ENCODE measurements at places on chromosomes 2 and 18.

GRCh38 chr2:106314444-106314843 is 120.3 kb upstream of the UXS1 start:
- DNase-seq: peak; percentile 21

DNA sequence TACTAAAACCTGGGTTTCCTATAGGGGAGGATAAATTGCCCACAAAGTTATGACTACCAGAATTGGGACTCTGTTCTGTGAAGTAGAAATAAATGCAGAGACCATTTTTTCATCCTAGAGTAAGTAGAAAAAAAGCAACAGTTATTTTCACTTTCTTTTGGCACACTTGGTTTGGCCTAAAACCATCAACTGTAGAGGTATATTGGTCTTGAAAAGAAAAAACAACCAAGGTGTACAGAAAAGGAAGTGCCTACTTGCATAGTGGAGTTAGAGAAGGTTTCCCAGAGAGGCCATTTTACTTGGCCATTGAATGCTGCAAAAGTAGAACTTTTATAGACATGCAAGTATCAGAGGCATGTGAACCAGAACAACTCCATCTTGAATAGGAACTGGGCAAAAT is 89.4 kb upstream of the TACR1 start:
- no peak for DNase-seq

GRCh38 chr2:168717790-168718502 is 84.5 kb upstream of the NOSTRIN start:
- DNase-seq: no peak

DNA sequence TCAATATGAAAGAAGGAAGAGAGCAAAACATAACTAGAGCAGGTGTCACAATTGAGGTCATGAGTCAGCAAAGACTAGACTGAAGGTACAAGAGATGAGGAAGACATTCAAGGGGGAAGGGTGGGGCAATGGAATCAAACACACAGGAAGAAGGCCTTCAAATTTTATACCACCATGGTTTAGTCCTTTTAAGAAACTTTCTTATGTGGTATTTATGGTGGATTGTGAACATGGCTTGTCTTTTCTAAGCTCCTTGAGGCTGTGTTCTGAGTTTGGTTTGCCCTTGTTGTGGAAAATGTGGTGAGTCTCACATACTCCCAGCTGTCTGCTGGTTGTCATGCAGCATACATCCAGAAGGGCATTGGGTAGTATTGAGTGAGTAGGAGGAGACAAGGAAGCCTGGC is 62.1 kb downstream of the NABP1 start:
- DNase-seq: peak; percentile 75

GRCh38 chr2:200966770-200967169 is 3.3 kb upstream of the ORC2 start:
- no peak for DNase-seq

DNA sequence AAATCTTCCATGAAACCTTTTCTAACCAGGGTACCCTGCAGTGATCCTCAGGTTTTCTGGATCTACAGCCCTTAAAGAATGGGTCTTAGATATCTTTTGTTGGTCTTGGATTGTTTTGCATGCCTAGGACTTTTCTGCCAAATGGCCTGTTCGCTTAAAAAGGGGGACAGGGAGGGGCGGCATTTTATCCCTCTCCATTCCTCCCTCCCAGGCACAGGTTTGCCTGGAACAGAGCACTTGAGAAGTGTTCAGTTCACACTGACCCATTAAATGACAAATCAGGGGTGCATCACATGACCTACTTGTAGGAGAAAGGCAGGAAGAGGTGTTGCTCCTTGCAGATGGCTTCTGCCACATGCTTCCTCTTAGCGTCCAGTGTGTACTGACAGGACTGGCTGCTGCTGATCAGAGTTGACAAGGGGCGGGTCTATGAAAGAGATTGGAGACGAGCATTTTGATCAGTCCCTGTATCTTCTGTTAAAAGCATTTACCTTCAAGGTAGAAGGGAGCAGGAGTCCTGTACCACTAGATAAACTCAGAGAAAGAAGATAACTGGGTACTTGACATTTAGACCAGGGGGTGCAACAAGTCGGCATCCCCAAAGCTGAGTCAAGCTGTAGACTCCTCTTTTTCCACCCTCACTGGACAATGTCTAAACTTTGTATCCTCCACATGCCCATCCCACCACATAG is 8.4 kb downstream of the APOB start:
- no peak for DNase-seq

DNA sequence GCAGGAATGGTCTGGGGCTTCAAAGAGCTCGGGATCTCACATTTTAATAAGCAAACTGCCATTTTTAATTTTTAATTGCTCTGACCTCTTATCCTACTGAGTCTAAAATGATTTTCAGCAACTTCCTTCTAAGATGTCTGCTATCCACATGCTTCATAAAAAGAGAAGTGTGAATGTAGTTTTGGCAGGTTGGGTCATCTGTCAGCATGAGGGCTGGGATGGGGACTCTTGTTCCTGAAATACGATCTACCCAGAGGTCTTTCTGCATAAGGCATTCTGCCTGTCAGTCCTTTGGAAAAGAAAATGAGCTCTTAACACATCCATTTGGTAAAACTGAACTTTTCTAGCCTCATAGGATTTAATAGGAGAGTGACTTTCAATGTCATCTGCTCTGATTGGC is 252.8 kb upstream of the APCDD1 start:
- no peak for DNase-seq

GRCh38 chr2:218400167-218400929 is 680 bp downstream of the CTDSP1 start:
- no peak for DNase-seq
